Stromal cell of bone marrow (primary cell): ENCODE measurements at places on chromosomes 4 and X.

- no peak for DNase-seq
These were observed 84.2 kb upstream of the HS3ST1 start for GRCh38 chr4:11512871-11513270.

DNA sequence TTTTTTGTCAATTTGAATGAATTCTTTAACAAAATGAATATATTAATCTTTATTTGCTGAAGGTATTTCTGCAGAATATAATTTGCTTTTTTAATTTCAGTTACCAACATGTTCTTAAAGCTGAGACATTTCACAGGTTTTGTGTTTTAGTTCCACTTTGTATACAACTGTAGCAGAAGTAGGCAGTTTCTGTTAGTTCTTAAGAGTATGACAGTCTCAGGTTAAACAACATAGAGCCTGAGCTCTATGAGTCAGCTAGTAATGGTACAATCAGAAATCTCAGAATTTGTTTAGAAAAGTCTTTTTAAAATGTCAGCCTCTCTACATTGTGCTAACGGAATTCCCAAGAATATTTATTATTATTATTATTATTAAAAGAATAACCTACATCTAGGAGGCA is 50.4 kb downstream of the GSTCD start:
- no peak for DNase-seq

DNA sequence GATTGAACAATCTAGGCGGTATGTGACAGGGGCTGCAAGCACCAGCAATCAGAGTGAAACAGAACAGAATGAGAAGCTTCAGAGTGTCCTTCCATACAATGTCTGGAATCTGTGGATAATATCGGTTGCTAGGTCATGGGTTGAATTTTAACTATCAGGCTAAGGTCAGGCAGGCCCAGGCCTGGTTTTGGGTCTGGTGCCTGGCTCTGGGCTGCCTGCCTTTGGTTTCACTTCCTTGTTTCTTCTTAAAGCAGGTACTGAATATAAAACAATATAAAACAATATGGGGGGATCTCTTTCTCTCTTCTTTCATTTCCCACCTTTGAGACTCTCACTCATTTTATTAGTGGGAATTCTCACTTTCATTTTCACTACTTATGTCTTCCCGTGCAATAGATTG is 962.0 kb downstream of the CCSER1 start:
- no peak for DNase-seq

- DNase-seq = no peak
These were observed 38.5 kb downstream of the HPGD start for GRCh38 chr4:174483792-174484191.

DNA sequence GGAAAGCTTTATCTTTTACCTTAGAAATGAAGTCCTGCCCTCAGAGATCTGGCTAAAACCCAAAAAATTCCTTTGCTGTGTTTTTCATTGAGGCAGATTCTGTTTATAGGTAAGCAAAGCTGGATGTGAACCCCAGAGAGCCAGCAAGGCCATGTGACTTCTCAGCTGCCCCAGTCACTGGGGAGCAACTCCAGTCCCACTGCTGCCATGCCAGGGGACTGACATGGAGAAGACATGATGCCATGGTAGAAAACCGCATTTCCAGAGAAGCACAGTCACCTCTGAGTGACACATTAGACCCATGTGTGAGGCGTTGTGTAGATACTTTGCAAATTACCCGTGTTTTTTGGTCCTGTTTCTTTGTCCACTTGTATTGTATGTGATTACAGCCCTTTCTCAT is 45.4 kb downstream of the PTTG2 start:
- no peak for DNase-seq

GRCh38 chr4:152265149-152265621 is 270.7 kb downstream of the FBXW7 start:
- peak; percentile 64 for DNase-seq

DNA sequence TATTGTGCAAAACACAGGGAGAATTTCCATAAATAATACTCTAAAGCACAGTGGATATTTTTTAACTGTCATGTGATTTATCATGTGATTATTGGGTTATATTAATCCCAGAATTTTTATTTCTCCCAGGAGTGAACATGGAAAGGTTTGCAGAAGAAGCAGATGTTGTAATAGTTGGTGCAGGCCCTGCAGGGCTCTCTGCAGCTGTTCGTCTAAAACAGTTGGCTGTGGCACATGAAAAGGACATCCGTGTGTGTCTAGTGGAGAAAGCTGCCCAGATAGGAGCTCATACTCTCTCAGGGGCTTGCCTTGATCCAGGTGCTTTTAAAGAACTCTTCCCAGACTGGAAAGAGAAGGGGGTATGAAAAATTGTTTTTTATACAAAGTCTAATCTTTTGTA is 10.0 kb downstream of the ETFDH start:
- DNase-seq = no peak

DNA sequence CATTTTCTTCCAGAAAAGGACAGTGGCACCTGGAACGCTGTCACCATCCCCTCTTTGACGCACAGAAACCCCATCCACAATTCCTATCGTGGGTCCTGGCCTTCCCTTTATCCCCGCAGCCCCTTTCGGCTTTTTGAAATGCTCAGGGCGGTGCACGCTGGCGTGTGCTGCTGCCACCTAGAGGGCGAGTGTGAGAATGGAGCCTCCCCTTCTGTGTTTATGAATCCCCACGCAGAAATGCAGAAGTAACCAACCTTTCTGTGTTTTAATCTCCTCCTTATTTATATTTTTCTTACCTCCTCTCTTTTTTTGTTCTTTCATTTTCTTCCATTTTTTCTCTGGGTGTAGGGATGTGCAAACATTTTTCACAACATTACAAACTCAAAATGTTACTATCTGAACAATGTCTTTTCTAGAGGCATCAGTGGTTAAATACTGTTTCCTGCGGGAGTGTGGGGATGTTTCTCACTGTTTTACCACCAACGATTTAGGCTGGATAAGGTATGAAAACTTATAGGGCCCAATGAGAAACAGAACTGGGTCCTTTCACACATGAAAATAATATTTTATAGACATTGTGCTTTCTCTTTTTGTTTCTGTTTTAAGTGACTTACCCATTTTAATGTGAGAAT is 50.0 kb downstream of the TMA16 start:
- no peak for DNase-seq

DNA sequence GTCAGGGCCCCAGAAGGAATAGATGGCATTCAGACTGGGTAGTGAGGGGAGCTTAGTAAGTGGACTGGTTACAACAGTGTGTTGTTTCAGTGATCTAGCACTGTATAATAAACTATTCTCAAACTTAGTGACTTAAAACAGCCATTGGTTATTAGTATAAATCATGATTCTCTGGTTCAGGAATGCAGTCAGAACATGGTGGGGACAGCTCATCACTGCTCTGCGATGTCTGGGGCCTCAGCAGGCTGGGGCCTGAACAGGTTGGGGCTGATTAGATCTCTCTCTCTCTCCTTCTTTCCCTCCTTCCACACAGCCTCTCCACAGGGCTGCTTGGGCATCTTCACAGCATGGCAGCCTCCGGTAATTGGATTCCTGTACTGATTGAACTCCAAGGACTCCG is 160.4 kb downstream of the GATB start:
- no peak for DNase-seq

- DNase-seq = no peak
These were observed 2.7 kb downstream of the ELOVL6 start for GRCh38 chr4:110195561-110196205.

DNA sequence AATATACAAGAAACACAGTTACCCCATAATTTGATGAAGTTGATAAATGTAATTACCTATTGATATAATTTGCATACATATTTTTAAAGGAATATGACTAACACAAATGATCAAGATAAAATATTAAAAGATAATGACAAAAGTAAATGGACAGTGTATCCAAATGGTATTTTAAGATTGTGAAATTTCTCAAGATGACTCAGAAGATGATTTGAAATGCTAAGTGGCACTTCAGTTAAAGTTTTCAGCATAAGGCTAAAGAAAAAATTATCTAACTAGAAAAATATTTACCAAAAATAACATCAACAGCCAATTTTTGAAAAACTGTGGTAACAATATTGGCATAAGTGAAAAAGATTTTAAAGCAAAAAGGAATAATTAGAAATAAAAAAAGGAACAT is 248.4 kb upstream of the NDST4 start:
- no peak for DNase-seq

- DNase-seq = no peak
These were observed 325.2 kb downstream of the NR3C2 start for GRCh38 chr4:148116969-148117368.

- DNase-seq = no peak
These were observed 84.4 kb downstream of the CFAP299 start for GRCh38 chr4:80419946-80420345.

- no peak for DNase-seq
These were observed 149.9 kb upstream of the PAQR3 start for GRCh38 chr4:79088946-79089691.

DNA sequence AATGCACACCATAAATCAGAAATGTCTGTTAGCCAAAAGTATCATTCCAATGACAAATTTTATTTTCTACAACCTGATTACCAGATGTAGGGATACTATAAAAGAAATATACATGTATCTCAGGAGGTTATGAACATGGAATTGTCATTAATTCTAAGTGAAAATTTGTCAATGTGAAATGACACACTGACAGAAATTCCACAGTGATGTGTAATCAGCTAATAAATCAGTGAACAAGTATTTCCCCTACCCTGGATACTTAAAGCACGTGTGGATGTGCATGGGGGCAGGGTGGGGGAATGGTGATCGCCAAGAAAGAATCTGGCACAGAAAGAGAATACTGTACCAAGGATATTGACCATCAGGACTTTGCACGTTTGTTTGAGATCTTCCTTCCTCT is 123.6 kb downstream of the SH3RF1 start:
- DNase-seq = no peak

DNA sequence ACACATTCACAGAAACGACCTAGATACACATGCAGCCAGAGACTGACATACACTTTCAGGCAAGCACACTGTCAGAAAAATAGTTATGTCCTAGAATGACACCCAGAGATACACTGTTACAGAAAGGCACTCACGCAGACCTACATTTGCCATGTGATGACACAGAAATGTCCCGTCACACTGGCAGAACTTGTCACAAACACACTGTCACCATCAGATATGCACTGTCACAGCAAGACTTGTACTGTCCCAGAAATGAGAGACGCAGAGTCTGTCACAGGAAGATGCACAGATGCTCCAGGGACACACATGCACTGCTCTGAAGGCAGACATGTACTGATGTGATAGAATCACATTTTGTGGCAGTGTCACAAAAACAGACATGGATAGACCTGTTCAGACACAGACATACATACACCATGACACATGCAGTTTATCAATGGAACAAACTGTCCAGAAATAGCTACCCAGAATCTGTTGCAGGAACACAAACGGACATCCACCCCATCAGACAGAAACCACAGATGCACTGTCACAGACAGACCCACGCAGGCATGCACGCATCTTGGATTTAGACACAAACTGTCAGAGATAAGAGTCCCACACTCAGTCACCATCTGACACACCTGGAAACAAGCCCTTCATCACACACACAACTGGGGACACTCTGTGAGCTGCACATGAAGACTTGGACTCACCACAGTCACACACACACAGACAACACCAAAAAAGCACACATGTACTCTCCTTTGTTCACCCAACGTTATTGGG is 1.3 kb upstream of the PIM2 start:
- no peak for DNase-seq

DNA sequence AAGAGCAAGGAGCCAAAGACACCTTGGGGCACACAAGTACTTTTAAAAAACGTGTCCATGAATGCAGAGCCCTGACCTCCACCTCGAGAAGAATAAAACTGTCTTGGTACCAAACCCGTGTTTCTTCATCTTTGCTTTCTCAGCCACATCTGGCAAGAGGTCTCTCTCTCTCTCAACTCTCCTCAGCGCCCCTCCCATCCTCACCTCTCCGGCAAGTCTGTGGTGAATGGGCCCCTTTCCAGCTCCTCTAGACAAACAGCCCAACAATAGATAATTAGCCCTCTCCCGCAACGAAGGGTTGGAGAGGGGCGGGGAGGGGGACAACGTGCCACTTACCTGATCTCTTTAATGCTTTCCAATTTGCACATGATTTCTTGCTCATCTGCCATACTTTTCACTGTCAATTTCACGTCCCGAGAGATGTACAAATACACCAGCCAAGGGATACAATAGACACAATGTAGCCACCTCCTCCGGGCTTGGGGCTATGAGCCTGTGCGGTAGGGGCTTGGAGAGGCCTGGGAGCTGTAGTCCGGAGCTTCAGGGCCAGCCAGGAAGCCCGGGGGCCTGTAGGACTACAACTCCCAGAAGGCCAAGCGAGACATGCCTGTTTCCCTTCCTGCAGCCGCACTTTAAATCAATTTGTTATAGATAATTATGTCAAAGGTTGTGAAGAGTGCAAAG is at the start of gene ZC4H2:
TSS of gene ZC4H2 (minus strand) at position 462 of the 684 bp plus-strand sequence. CDS start at position 389, 73 bp downstream.
- DNase-seq = peak; percentile 57

DNA sequence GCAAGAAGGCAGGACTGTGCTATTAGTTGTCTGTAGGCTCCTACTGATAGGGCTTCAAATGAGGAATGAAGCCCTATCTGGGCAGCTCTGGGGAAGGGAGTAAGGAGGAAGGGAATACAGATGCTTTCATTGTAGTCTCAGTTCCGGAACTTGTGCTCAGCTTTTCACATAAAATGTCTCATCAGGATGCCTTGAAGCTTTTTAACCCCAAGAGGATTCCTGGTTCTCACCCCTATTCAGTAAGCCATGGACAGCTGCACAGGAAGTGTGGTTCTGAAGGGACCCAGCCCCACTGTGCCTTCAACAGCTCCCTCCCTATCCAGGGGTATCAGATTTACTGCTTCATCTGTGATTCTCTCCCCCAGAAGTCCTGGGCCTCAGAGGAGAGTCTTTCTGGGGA is 5.0 kb downstream of the ARMCX5 start:
- no peak for DNase-seq

DNA sequence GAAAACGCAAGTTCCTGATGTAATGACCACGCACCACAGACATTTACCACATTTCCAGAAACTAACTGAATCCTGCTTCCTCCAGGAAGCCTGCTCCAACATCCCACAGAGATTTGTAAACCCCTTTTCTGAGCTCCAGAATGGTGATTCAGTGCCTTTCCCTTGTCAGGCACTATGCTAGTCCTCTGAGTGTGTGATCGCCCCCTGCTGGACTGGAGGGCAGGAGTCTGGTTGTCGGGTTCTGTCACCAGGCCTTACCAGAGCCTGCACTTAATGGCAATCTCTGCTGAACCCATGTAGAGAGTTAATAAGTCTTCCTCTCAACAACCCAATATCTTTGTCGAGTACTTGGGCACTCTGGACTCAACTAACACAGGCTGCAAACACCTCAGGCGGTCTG is 14.5 kb upstream of the KDM5C start:
- no peak for DNase-seq
